ENCODE measurements at places on chromosomes 1 and 21.
A peak's percentile ranks its signal among the peaks of the same experiment; 100 is the strongest.

- peak; percentile 17 for DNase-seq
These were observed 15.7 kb downstream of the RNF19B start for GRCh38 chr1:32948905-32949304.

DNA sequence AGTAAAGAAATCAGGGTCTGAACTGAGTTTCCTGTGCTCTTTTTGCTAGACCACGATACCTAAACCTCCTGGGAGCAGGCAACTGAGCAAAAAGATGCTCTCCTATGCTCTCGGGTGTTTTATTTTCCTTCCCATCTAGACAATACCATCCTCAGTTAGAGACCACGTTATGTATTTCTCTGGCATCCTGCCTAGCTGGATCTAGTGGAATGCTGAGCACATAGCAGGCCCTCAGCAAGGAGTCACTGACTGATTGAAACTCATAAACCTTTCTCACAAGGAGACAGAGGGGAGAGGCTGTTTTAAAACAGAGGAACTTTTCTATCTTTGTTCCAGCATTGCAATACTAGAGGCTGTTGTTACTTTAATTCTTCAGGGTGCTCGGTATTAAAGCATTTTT lies 168.0 kb downstream of the CYYR1 start:
- peak; percentile 54 for DNase-seq

- DNase-seq, result no peak
These were observed 189.7 kb downstream of the KCNH1 start for GRCh38 chr1:210944252-210944651.

- DNase-seq, result peak; percentile 84
These were observed at the start of gene LRRC3 for GRCh38 chr21:44454747-44455523. Gene LRRC3 (plus strand): TSS chr21:44455510. CDS start chr21:44456645, 1,135 bp downstream.

GRCh38 chr1:111289371-111289770 lies 1.3 kb upstream of the CHIA start:
- DNase-seq, result no peak

GRCh38 chr21:14870853-14871149 lies 194.0 kb downstream of the NRIP1 start:
- DNase-seq, result no peak

- no peak for DNase-seq
These were observed 555.2 kb downstream of the PLPP3 start for GRCh38 chr1:56024155-56024554.

DNA sequence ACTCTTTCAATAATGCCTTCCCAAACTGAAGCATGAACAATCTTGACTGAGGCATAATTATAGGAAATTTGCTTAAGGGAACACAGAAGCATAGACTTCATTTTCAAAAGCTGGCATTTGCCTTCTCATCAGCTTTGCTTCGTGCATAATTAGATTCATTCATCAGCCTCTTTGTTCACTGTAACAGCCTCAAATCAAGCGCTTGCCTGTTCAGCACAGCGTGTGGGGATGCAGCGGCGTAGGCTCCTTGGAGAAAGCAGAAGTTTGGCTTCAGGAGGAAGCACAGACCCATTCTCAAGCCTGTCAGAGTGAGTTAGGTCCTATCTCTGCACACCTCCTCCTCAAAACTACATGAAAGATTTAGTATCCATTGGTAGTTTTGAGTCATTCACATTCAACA lies 246.4 kb upstream of the MAP1LC3C start:
- no peak for DNase-seq

DNA sequence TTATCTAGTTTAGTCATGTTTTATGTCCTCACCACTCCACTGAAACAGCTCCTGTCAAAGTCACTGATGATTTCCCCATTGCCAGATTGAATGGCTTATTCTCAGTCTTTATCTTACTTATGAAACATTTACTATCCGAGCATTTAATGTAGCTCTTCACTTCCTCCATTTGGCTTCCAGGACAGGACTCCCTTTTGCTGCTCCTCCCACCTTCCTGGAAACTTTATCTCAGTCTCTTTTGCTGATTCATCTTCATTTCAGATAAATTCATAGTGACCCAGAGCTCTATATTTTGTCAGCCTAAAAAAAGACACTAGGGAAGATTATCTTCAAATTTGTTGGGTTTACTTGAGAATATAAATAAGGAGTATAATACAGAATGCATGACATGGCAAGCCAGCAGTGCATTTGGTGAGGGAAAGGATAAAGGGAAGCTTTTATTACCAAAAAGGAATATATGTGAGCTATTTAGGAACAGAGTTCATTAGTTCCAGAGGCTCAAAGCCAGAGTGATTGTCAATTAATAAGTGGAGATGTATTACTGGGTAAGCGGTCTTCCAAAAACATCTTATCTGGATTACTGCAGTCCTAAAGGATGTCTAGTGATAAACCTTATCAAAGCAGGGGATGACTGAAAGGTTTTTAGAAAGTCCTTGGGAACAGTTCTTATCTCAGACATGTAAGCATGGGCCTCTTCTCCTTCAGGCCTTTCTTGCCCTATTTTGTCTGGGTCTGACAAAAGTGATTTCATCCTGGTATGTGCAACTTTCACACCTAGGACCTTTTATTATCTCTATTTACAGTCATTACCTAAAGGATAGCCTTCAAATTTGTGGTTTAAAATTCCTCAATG lies 25.6 kb downstream of the IL23R start:
- DNase-seq, result peak; percentile 61

GRCh38 chr1:72937905-72938304 lies 655.6 kb upstream of the NEGR1 start:
- DNase-seq, result no peak

DNA sequence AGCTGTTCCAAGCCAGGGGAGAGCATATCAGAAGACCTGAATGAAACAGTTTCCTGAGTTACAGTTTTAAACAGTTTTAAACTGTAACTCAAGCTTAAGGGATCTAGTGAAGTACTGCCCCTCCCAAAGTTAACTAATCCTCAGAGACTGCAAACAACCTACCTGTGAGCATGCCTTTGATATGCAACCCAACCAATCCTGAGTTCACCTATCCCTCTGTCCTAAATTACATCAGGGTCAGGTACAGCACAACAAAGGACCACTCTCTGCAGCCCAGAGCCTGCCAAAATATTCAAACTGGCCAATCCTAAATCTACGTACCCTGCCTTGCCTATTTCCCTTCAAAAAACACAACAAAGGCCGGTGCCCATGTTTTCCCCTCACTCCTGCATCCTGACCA lies 32.8 kb upstream of the RAVER2 start:
- no peak for DNase-seq

- DNase-seq, result no peak
These were observed 71.6 kb downstream of the IVNS1ABP start for GRCh38 chr1:185245466-185245865.
